ENCODE measurements at places on chromosomes 6 and 20.
A peak's percentile ranks its signal among the peaks of the same experiment; 100 is the strongest.

- peak; percentile 40 for DNase-seq
Measured at GRCh38 chr6:139364302-139364981, 10.0 kb downstream of the CITED2 start.

- no peak for DNase-seq
Measured at GRCh38 chr6:148250975-148251685, 91.5 kb upstream of the SASH1 start.

DNA sequence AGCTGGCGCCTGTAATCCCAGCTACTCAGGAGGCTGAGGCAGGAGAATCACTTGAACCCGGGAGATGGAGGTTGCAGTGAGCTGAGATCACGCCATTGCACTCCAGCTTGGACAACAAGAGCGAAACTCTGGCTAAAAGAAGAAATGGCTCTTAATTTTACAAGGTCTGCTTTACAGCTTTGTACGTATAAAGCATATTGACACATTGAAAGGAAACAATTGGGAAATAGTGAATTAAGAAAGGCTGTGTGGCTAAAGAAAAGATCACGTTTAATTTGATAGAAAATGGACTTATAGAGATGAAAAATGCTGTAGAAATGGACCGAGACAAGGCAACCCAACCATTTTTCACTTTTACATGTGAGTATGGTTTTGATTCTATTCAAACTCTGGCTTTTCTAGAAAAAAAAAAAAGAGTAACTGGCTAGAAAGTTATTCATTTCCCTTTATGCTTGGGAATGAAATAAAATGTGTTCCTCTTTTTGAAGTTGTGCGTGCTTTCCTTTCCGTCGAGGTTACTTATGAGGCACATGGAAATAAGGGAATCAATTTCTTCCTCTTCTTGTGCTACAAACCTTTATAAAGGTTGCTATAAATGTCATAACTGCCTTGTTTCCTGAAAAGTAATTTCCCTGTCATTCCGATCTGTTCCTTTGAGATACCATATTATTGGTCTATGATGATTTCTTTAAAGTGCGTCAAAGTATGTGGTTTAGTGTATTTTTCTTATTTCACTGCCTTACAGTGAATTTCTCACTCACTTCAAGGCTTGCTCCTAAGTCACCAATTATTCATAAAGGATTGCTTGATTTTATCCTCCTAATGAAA, 29.4 kb downstream of the PFDN4 start:
- no peak for DNase-seq

GRCh38 chr6:27478141-27478705, 5.3 kb upstream of the ZNF184 start:
- no peak for DNase-seq

GRCh38 chr20:48585061-48585870, 242.5 kb downstream of the PREX1 start:
- DNase-seq, result no peak

- DNase-seq, result peak; percentile 21
Measured at GRCh38 chr20:20664795-20665589, 47.5 kb downstream of the RALGAPA2 start.

- DNase-seq, result no peak
Measured at GRCh38 chr6:95681736-95682135, 104.4 kb downstream of the MANEA start.

- DNase-seq, result no peak
Measured at GRCh38 chr20:58222446-58222845, 6.0 kb downstream of the ANKRD60 start.

DNA sequence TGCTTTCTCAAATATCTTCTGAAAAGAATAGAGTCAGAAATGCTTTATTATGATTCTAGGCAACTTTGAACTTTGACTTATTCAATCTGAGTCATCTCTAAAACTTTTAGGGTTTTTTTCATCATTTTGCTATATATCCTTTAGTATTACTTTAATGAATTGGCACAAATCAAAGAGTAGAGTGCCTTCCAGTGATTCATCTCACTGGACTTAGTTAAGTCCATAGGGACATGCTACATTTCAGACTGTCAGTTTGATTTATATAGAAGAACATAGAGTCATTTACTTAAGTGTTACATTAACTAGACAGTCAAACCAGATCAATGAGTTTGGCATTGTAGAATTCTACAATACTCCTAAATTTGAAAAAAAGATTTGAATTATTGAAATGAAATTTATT, 1235.7 kb upstream of the MAP3K7 start:
- DNase-seq, result no peak

DNA sequence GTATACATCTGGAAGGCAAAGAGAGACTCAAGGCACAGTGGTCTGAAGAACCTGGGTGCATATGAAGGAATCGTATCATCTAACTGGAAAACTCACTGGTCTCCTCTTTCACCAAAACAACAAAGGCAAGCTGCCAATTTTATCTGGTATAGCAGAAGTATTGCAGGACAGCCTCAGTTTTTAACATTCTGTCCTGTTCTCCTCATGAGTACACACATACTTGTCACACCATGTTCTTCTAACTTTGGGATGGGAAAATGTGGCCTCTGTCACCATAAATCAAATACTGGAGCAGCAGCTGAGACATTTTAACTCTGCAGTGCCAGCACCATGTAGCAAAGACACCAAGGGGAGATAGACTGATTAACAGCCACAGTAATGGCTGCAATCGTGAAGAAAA, 199.1 kb upstream of the CNR1 start:
- no peak for DNase-seq

DNA sequence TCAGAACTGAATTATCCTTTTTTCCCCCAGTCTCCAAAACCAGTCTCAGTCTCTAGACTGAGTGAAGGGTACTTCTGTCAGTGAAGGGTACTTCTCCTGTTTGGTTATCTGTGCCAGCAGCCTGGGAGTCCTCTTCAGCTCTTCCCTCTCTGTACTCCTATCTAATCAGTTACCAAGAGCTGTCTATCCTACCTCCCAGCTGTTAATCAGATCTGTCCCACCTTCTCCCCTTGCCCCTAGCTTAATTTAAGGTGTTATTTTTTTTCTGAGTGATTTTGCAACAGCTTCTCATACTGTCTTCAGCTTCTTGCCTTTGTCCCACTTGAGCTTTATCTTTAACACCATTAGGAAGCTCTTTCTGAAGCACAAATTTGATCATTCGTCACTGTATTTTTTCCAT, 491.9 kb upstream of the SOX4 start:
- no peak for DNase-seq

GRCh38 chr20:54706581-54706980, 231.2 kb downstream of the DOK5 start:
- DNase-seq, result no peak

DNA sequence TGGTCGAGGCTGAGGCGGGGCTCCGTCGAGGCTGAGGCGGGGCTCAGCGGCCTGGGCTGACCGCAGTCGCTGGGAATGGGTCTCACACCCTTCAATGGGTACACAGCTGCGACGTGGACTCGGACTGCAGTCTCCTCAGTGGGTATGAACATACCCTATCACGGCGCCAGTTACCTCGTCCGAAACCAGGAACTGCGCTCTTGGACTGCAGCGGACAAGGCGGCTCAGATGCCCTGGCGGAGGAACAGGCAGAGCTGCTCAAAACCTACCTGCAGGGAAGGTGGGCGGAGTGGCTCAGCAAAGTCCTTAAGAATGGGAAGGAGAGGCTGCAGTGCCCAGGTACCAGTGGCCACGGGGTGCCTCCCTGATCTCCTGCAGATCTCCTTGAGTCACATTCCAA, 14.2 kb downstream of the HLA-A start:
- DNase-seq, result no peak

GRCh38 chr20:26308961-26309360, 612.3 kb upstream of the ZNF337 start:
- no peak for DNase-seq

DNA sequence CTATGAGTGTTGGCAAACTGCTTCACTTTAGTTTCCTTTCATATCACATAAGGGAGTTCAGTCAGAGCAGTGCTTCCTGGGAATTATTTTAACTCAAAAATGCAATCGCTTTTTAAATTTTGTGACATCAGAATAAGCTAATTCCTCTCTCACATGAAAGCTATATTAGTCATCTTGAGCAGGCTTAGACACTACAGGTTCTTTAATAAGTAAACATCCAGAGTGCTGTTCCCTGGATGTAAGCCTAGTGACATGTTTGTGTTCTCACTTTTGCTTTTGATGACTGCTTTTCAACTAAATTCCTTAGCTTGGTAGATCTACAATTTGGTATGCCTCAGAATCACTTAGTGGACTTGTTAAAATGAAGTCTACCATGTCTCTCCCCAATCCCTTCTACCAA, 252.7 kb upstream of the POU3F2 start:
- no peak for DNase-seq

Measured in NCI-H1417 treated with DMSO at 0.1 percent for 48 hours (cell line).